ENCODE measurements at places on chromosomes 3 and 15.

GRCh38 chr15:80730387-80730786 is 35.3 kb downstream of the ABHD17C start:
- DNase-seq, result no peak

DNA sequence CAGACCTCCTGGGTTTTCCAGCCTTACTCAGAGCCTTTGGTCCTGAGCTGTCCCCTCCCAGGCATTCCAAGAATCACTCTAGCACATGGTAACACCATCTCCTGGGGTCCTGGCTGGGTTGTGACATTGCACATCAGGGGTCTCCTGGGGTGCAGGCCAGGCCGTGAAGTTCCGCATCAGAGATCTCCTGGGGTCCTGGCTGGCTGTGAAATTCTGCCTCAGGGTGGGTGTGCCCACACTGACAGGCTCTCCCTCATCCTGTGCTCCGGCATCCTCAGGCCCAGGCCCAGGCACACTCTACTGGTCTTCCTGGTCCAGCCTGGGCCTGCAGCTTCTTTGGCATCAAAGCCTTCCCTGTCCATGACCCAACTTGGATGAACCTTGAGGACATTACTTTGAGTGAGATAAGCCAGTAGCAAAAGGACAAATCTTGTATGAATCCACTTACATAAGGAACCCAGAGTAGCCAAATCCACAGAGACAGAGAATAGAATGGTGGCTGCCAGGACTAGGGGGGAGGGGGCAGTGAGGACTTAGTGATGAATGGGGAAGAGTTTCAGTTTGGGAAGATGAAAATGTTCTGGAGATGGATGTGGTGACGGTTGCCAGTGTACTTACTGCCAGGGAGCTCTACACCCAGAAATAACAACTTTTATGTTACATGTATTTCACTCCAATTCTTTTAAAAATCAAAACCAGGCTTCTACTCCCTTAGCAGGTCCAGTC is 49.1 kb upstream of the KLF13 start:
- DNase-seq, result no peak

- DNase-seq, result peak; percentile 51
Observed at GRCh38 chr15:90648137-90649070, 68.7 kb upstream of the BLM start.

GRCh38 chr3:108524537-108524936 is 14.1 kb upstream of the MYH15 start:
- no peak for DNase-seq

DNA sequence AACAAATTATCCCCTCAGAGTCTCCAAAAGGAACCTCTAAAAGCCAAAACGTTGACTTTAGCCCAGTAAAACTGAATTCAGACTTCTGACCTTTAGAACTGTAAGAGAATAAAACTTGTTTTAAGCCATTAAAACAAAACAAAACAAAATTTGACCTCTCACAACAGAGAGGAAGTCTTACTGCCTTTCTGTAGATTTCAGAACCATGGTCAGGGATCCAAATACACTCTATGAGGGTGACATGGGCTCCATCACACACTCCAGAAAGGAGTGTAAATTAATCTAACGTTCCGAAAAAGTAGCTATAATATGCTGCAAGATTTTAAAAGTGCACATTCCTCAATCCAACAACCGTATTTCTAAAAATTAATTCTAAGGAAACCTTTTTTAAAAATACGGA is 19.2 kb upstream of the RPL14 start:
- DNase-seq, result no peak

DNA sequence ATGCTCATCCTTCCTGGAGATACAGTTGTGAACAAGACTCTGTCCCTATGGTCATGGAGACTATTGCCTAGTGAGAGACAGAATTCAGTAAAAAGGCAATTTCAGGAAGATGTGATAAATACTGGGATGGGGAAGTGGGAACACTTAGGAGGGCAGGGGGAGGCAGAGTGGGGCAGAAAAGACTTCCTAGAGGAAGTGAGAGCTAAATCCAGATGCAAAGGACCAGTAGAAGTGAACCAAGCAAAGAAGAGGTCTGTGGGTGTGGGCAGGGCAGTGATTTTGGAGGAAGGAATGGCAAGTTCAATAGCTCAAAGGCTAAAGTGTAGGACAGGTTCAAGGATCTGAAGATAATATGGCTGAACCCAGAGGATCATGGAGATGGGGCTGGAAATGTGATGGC is 68.9 kb downstream of the CD200R1L start:
- no peak for DNase-seq

GRCh38 chr3:38125305-38126120 is 11.4 kb downstream of the ACAA1 start:
- DNase-seq, result no peak

DNA sequence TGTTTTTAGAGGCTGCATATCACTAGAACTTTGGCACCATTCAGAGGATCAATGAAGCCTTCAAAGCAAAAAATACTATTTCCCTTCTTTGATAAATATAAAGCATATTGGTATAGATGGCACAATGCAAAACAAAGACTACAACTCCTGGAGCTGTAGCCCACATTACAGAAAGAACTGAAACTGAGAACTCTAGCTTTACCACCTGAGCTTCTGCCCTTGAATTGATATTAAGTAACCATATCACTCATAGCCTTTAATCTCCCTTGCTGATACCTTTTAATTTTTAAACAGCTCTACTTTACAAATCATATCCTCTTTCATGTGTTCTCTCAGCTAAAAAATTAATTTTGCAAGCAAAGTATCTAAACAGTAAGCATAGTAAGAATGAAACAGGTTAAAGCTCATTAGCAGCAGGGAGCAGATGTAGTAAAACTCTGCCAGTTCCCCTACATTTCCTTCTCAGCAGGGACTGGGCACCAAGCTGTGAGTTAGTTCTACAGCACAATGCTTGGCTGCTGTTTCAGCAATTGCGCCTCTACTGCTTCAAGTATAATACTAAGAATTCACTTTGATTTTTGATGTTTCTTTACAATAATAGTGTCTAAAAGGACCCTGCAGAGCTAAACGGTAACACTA is 97.9 kb upstream of the NANOGP8 start:
- DNase-seq, result peak; percentile 62

- DNase-seq, result no peak
Observed at GRCh38 chr15:70376929-70377691, 279.4 kb upstream of the TLE3 start.

GRCh38 chr3:128195802-128196201 is 42.5 kb downstream of the EEFSEC start:
- no peak for DNase-seq

- DNase-seq, result no peak
Observed at GRCh38 chr3:105957722-105958121, 88.9 kb upstream of the CBLB start.

GRCh38 chr15:72242775-72243370 is 11.9 kb upstream of the PKM start:
- no peak for DNase-seq

- no peak for DNase-seq
Observed at GRCh38 chr15:73626072-73626471, 7.1 kb downstream of the NPTN start.

GRCh38 chr3:180018543-180018942 is 18.2 kb downstream of the PEX5L start:
- DNase-seq, result no peak

- peak; percentile 90 for DNase-seq
Observed at GRCh38 chr3:188000361-188000861, 153.5 kb upstream of the LPP start.

DNA sequence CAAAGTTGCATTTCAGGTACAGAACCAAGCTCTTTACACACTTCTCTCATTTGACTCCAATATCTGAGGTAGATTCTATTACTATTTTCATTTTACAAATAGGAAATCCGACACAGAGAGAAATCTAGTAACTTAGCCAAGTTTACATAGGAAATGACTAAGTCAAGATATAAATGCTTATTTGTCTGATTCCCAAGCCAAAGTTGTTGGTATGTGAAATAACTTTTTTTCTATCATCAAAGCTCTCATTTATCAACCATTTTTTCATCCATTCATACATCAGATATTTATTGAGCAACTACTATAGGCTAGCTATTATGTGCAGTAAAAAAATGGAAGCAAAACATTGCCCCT is 89.2 kb upstream of the MITF start:
- DNase-seq, result no peak

- no peak for DNase-seq
Observed at GRCh38 chr3:77786216-77786615, 746.3 kb downstream of the ROBO2 start.

DNA sequence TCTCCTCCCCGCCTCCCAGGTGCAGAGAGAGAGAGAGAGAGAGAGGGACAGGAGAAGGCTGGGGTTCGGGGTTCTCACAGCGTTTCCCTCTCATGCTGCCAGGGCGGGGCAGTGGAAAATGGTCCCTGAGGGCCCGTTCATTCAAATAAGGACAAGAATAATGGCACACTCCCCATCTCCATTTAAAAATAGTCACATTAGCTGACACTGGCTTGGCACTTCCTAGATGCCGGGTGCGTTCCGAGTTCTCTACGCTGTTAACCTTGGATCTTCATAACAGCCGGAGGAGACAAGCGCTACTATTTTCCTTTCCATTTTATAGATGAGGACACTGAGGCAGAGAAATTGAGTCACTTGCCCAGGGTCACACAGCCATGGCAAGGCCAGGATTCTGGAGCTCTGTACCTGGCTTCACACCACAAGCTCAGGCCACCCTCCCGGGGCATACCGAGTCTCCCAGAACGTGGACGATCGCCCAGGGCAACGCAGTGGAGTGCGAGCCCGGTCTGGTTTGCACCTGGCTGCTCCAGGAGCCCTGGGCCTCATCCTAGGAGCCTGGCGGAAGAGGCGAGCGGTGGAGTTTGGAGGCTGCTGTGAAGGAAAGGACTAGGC is 608 bp upstream of the SLC6A6 start:
- no peak for DNase-seq

- no peak for DNase-seq
Observed at GRCh38 chr15:28987337-28987736, 101.6 kb downstream of the APBA2 start.

GRCh38 chr3:185983495-185984141 is 45.8 kb upstream of the TRA2B start:
- peak; percentile 85 for DNase-seq

DNA sequence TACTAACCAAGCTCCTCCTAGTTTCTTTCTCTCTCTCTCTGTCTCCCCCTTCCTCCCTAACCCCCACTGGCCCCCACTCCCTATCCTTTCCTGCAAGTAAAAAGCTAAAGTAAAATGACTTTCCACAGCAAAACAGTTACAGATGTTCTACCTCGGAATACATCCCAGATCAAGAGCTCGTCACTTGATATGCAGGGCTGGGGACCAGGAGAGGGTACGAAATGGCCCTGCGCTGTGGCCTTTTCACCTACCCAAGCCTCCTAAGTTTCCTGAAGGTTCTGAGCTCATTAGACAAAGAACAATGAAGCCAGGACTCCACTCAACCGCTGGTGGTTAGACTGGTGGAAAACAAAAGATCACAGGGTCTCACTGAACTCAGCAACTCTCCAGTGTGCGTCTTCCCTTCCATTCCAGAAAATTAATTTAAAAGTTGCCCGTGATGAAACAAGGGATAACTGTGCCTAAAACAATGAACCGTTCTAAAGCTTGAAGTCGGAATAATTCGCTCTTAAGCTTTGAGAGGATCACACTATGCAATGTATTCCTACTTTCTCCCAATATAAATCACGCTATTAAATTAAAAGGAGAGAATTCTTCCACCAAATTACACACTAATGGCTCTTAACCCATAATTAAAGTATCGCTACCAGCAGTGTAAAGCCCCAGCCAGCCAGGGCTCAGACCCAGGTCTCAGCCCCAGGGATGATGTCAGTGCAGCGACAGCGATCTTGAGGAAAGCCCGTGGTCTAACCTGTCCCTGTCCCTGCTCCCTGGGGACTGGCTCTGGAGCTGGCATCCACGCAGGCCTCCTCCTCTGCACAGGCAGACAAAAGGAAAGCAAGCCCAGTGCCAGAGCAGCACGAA is 5.0 kb downstream of the VGLL4 start:
- DNase-seq, result no peak

- DNase-seq, result no peak
Observed at GRCh38 chr3:117486719-117487716, 777.4 kb downstream of the TUSC7 start.

GRCh38 chr3:140521751-140522445 is 156.0 kb upstream of the TRIM42 start:
- DNase-seq, result no peak

Data from NCI-H345 (cell line).